ENCODE measurements at places on chromosomes 5 and 9. TPM values are rescaled to one million over a fixed set of nuclear protein-coding genes. Genes with fewer than 3 reads are reported as not detected.
A peak's percentile ranks its signal among the peaks of the same experiment; 100 is the strongest.

- no peak for DNase-seq
Measured at GRCh38 chr5:126849101-126849678, 72.3 kb downstream of the LMNB1 start.

GRCh38 chr5:178194026-178194425, 6.9 kb upstream of the GMCL2 start:
- no peak for DNase-seq

DNA sequence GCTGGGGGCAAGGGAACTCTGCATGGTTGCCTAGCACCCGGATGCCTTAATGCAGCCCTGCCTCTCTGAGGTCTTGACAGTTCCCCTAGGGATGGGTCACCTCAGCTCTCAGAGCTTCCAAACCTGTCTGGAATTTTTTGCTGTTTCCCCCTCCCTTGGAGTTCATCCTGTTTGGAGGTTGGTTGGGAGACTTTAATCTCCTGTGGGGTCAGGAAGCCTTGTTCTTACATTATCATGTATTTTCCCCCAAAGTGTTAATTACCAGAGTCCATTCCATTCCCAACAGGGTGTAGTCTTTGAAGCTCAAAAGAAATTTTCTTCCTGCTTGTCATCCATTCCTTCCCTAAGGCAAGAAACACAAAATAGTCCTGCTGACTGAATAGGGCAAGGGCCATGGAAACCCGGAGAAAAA, 150.3 kb upstream of the SPRY4 start:
- no peak for DNase-seq

GRCh38 chr5:180315762-180316212, 23.9 kb upstream of the MAPK9 start:
- DNase-seq, result peak; percentile 83

GRCh38 chr9:114146735-114147134, 8.6 kb upstream of the COL27A1 start:
- no peak for DNase-seq

GRCh38 chr5:10172247-10172646, 77.4 kb downstream of the ATPSCKMT start:
- DNase-seq, result no peak

DNA sequence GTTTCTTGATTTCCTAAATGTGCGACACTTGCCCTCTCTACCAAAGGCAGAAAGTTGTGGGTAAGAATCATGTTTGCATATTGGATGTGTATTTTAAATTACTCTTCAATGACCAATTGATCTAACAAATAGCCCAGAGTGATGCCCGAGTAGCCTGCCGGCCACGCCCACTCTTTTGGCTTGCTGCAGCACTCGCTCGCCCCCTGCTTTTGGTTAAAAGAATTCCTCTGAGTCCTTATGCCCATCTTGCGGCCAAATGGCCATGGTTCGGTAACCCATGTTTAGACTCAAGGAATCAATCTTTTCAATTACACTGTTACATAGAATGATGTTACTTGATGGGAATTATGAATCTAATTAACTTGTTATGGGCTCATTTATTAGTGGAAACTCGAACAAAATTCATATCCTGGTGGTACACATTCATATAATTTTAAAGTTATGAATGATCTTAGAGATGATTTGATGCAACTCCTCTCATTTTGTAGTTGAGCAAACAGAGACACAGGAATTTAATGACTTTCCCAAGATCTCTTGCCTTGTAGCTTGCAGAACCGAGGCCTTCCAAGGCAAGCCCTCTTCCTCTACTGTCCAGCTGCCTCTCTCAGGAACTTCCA, 36.5 kb downstream of the PPIC start:
- DNase-seq, result peak; percentile 38

DNA sequence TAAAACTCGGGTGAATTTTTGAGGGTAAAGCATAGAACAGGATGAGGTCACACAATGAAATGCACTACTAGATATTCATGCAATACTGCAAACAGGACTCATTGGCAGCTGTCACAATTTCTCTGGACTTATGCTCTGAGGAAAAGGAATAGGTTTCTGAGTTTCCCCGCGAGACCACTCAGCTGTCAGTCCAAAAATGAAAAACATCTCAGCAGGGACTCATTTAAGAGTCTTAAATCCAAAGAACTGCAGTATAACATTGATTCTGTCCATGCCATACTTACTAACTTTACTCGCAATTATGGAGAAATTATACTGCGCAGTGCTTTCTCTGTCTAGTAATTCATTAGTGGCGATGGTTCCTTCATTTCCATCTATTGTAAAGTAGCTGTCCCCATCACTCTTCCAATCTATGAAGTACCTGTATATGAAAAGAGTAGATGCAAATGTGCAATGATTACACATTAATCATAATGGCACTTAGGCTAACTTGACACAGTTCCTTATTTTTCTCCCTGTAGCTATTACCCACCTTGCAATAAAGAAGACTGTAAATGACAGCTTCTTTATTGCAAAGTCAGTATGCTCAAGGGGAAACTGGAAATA, 1070.0 kb downstream of the CDH12 start:
- no peak for DNase-seq

DNA sequence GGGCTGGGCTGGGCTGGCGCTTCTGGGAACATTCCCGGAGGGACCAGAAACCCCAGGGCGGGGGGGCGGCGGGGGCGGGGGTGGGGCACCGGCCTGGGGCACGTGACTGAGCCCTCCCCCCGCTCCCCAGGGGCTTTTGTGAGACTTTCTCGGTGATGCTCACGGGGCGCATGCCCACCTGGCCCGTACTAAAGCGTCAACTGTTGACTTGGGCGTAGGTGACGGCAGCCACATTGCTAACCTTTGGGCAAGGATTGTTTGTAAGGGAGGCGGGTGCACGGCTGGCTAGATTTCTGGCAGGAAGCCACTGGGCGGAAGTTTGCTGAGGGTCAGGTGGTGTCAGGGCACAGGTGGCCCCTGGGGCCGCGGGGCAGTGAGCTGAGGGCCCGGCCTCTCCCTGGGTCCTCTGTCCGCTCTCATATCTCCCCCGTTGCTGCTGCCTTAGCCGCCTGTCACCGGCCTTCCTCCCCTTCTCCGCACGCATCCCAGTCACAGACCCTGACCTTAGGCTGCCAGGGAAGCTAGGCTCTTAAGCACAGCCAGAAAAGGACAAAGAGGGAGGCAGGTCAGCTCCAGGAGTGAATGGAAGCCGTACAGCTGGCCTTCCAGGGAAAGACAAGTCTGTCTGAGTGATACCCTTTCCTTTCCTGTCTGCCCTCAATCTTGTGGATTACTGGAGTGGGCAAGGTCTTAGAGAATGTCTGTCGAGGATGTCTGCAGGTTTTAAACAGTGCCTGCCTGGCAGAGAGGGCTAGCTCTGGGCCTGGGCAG, 812 bp downstream of the CACFD1 start:
- peak; percentile 55 for DNase-seq

DNA sequence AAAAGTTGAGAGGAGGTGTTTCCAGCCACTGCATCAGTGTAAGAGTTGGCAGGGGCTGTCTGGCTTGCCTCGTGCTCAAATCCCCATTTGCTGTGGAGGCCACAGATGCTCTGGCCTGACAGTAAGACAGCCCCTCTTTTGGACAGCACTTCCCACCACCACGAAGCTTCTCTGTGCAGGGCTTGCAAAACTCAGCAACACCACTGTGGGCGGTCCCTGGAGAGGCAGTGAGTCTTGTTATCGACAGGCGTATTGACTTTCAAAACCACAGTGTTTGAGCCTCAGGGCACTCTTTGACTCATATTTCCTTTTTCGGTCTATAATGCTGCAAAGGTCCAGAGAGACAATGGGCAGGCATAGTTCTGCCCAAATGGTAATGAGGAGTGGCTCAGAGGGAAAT, 539.5 kb downstream of the EBF1 start:
- DNase-seq, result peak; percentile 28

DNA sequence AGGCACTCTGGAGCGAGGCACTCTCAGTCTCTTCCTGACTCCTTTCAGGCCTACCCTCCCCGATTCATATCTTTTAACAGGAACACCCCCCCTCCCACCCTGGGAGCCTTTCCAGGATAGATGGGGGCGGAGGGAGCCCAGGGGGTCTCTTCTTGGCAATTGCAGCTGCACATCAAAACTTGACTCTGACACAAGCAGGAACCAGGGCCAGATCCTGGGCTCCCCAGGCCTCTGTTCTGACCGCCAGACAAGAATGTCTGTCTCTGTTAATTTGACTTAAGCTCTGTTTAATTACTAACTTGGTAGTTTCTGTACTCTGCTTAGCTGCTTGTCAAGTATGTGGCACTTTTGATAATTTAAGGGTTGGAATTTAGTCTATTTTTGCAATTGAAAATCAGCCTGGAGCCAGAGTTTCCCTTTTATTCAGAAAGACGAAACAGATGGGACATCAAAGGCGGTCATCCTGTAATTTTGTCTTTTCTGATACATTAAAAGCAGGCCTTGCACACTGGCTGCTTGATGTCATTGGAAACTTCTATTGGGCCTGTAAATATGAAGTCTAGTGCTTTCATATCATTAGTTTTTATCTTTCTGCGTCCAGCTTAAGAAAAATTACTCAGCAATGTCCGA, 43.3 kb downstream of the ACTL7B start:
- no peak for DNase-seq

- DNase-seq, result no peak
Measured at GRCh38 chr5:149788964-149789363, 58.9 kb downstream of the PPARGC1B start.

DNA sequence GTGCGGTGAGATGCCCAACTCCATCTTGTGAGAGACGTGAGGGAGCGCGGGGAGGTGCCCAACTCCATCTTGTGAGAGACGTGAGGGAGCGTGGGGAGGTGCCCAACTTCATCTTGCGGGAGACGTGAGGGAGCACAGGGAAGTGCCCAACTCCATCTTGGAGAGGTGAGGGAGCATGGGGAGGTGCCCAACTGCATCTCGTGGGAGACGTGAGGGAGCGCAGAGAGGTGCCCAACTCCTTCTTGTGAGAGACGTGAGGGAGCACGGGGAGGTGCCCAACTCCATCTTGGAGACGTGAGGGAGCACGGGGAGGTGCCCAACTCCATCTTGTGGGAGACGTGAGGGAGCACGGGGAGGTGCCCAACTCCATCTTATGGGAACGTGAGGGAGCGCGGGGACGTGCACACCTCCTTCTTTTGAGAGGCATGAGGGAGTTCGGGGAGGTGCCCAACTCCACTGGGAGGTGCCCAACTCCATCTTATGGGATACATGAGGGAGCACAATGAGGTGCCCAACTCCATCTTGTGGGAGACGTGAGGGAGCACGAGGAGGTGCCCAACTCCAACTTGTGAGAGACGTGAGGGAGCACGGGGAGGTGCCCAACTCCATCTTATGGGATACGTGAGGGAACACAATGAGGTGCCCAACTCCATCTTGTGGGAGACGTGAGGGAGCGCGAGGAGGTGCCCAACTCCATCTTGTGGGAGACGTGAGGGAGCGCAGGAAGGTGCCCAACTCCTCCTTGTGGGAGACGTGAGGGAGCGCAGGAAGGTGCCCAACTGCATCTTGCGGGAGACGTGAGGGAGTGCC, 235.4 kb downstream of the CACNA1B start:
- no peak for DNase-seq

- no peak for DNase-seq
Measured at GRCh38 chr9:114722081-114722621, 40.2 kb upstream of the TEX48 start.

- no peak for DNase-seq
Measured at GRCh38 chr9:109974143-109974917, 194.3 kb downstream of the PALM2AKAP2 start.

DNA sequence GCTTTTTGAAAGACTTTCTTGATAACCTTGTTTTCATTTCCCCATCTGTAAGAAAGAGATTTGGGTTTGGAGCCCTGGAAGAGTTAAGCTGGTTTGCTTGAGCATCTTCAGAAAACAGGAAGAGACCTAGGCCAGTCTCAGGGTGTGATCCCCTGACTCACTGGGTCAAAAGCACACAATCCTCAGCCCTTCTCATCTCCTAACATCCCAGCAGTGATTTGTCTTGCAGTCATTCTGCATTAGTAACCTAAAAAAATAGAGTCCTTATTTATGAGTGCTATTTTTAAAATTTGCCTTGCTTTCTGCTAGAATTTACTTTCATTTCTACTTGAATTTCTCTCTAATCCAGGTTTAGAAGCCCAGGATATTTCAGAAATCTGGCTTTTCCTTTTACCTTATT, 16.4 kb upstream of the ARSB start:
- DNase-seq, result no peak

DNA sequence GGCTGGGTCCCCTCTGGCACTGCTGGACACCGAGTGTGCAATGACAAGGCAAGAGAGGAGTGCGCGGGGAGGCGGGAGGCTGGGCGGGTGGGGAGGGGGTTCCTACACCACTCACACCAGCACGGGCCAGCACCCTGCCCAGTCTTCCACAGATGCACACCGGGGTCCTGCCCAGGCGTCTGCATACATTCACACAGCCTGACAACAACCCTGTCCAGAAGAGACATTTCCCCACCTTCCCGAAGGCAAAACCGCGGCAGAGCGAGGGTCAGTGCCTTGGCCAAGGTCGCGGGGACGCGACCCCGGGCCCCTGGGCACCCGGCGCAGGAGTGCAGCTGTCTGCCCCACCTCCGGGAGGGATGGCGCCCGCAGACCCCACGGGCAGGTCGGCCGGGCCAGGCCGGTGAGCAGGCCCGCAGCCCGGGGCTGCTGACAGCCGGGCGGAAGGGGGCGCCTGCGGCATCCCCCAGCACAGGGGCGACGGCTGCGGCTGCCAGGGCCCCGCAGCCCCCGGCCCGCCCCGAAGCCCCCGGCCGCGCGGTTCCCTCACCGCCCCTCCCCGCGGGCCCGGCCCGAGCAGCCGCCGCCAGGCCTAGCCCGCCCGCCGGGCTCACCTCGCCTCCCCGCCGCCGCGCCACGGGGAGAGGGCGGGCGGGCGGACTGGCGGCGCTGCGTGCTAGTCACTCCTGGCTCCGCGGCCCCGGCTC, 496 bp downstream of the MAPK9 start:
- DNase-seq, result peak; percentile 53

DNA sequence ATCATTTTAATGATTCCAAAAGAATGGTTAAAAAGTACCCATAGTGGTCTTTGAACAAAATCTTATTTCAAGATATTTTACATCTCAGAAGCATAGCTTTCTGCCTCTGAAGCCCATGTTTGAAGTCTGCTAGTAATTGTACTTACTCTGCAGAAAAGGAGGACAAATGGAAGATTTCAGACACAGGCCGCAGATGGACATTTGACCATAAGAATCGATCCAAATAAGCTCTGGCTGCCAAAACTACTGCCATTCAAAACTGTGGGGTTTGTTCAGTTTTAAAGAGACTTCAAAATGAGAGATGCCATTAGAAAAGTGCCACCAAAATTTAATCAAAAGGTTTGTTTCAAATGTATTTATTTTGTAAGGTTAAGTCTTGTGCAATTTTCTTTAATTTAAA, 306.7 kb downstream of the DTWD2 start:
- no peak for DNase-seq

ZFP37 gene
- 1.3 TPM for total RNA-seq

OR1Q1 gene
- not detected for total RNA-seq

GFPT2 gene
- total RNA-seq, result 0.12 TPM

ESM1 gene
- total RNA-seq, result not detected

HTR4 gene
- not detected for total RNA-seq

GPR150 gene
- total RNA-seq, result 0.24 TPM
